ENCODE measurements at places on chromosomes 2 and 18. TPM values are rescaled to one million over a fixed set of nuclear protein-coding genes. Genes with fewer than 3 reads are reported as not detected.

Gene HS1BP3
- 28.5 TPM for total RNA-seq

Gene DNAJC5G
- not detected for total RNA-seq

DNA sequence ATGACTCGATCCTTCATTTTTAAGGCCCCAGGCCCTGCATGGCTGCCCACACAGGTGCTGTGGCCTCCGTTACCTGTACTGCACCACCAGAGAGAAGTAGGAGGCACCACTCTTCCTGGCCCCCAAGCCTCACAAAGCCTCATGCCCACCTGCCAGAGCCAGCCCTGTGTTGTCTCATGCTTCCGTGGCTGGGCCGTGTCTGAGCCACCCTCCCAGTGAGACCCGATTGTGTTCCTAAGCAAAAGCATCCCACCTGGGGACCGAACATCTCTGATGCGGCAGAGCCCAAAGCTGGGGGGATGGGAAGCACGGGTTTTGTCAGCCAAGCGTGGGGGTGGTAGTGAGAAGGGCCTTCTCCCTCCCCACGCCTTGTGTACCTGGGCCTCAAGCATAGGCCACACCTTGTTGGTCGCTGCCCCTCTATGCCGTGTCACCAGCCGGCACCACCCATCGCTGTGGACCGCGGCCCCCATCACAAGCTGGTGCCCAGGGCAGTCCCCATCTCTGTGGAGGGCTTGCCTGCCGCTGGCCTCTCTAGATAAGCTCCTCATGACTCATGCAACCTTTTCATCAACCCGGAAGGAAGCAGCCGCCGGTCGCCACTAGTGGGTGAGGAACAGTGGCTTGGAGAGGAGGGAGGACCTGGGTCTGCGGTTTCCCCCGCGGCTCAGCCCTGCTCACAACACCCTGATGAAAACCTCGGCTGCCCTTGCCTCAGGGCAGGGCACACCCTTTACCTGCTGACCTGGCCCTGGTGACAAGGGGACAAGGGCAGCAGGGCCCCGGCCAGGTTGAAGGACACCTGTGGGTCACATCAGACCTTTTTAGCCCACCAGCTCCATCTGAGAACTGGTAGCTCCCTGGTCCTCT is 2.7 kb upstream of the RNPEPL1 start:
- DNase-seq, result peak; percentile 93

DNA sequence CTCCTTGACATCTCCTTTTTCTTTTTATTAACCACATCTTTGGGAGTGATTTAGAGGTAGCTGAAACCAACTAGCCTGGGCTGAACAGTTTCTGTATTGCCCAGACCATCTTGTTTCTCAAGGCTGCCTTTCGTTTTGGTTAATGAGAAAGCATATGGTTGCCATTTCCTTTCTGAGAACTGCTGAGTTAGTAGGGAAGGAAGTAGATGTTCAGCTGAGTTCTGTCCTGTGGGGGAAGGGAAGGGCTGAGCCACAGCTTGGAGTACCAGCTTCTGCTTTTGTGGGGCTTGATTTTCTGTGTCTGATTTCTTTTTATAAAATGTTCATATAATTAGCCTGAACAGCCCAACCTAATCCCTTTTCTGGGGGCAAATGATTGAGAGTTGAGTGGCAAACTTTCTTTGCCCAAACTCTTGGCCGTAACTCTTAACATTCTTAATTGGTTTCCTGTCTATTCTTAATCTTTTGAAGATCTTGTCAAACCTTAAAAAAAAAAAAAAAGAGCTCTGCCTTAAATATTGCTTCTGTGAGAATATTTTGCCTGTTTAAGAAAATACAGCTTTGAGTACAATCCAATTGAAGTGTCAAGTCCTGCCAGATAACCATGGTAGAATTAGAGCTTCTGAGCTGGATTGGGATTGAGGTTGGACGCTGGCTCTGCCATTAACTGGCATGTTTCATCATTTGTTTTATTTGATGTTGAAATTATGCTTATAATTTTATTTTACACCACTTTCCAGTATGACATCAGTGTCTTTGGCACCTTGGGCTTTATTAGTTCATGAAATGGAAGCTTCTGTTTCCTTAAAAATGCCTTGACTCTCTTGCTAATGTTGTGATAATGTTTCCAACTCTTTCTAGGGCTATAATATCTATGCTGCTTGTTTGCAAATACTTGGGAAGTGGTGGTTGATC is 1.9 kb upstream of the NABP1 start:
- DNase-seq, result no peak

GRCh38 chr2:22274661-22275060 is 1110.3 kb upstream of the KLHL29 start:
- DNase-seq, result no peak

DNA sequence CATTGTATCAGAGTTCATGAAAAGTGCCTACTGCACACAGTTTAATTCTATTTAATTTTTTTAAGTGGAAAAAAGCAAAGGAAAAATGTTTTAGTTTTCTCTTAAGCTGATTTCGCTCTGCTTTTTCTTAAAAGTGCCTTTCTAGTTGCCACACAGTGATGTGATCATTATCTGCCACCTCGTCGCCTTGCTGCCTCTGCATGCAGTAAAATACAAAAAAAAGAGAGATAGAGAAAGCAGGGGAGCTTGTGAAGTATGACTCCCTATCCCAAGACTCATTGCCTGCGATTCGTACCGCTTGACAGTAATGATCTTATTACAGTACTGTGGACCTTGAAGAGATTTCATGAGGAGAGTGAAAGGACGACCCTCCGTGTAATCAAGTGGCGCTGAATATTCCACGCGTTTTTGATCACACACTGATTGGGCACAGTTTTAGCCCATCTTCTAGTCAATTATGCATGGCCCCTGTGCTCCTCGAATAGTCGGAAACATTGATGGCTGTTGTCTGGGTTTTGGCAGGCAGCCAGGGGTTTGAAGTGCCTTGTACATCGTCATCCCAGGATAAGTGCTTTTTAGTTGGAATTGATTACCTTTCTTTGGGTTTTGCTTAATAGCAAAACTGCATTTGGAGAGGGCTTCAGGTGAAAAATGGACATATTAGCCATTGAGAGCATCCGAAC is 188.3 kb downstream of the GBX2 start:
- DNase-seq, result no peak

Gene SPTBN1
- 687 TPM for total RNA-seq

GRCh38 chr2:54258166-54258565 is 2.1 kb upstream of the TSPYL6 start:
- DNase-seq, result no peak

Gene SKOR2
- not detected for total RNA-seq

GRCh38 chr2:182379241-182379640 is 47.6 kb downstream of the PDE1A start:
- DNase-seq, result no peak

DNA sequence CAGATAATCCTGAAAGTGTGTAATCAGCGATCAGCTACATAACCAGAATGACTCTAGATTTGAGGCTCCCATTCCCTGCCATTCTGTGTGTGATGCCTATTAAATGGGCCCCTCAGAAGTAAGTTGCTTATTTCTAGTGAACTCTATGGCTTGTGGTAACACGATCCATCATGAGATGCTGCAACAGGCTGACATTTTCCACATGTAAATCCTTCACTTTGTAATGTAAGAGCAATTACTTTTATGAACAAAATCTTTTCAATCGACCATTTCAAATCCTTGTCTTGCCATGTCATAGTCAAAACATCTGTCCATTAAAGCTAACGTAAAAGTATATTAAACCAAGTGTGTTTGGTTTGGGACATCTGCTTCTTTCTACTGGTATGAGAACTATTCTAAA is 175.9 kb upstream of the ETAA1 start:
- no peak for DNase-seq

- peak; percentile 66 for DNase-seq
Observed at GRCh38 chr2:69026026-69026425, 13.0 kb downstream of the ANTXR1 start.

DNA sequence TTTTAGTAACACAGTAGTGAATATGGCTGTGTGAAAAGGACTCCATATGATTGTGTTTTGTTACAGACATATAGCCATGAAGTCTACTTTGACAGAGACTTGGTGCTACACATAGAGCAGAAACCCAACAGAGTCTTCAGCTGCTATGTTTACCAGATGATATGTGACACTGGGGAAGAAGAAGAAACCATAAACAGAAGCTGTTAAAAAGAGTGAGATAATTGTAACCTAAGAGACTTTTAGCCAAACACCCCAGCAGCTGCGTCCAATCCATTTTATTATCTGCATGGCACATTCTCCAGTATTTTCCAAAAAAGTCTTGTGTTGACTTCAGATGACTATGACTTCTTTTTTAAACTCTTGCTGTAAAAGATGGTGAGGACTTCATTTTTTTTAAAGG is 41.4 kb upstream of the CYBRD1 start:
- no peak for DNase-seq

Gene MC5R
- total RNA-seq, result not detected

DNA sequence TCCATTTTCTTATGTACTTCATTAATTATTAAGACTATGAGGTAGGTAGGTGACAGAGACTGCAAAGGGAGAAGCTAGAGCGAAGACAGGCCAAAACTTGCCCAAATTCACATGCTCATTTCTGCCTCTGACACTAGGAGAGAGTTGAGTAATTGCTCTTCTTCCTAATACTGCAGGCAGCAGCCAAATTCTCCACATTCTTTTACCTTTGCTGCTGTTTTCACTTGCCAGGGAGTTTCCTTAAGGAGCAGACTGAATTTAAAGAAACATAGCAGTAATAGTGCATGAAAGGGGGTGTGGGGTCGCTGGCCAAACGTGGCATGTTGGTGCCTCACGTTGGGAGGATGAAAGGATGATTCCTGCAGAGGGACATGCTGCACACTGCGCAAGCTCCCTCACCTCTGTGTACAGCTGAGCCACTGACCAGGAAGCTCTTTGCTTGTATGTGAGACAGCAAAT is 12.3 kb downstream of the CRIM1 start:
- peak; percentile 9 for DNase-seq

DNA sequence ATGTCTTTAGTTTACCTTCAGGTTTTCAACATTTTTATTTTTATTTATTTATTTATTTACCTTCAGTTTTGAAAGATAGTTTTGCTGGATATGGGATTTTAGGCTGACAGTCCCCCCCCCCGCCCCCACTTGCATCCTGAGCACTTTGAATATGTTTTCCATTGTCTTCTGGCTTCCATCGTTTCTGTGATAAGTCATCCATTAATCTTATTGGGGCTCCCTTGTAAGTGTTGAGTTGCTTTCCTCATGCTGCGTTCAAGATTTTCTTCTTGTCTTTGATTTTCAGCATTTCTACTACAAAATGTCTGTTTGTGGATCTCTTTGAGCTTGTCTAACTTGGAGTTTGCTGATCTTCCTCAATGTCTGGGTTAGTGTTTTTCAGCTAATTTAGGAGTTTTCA is 19.4 kb upstream of the LDLRAD4 start:
- DNase-seq, result no peak

- DNase-seq, result no peak
Observed at GRCh38 chr2:159609811-159610549, 6.4 kb downstream of the BAZ2B start.

Gene GAREM2
- total RNA-seq, result 2.8 TPM

DNA sequence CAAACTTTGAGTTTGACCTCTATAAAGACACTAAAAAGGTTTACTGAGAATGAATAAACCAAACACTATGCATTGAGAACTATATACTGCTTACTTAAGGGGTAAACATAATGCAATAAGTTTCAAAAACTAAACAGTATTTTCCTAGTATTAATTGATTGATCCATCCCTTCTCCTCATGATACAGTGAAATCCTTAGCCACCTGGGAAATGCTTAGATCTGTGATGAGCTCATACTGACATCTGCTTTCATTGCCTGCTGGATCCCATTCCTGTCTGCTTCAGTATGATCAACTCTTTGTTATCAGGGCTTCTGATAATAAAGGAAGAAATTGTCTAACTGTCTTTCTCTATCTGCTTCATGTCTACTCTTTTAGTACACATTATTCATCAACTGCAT is 74.9 kb upstream of the UBE2E3 start:
- DNase-seq, result no peak

Gene PRPF40A
- total RNA-seq, result 118 TPM

Gene TMEM182
- 12.1 TPM for total RNA-seq

GRCh38 chr2:121902171-121902591 is 146.7 kb downstream of the TSN start:
- no peak for DNase-seq

DNA sequence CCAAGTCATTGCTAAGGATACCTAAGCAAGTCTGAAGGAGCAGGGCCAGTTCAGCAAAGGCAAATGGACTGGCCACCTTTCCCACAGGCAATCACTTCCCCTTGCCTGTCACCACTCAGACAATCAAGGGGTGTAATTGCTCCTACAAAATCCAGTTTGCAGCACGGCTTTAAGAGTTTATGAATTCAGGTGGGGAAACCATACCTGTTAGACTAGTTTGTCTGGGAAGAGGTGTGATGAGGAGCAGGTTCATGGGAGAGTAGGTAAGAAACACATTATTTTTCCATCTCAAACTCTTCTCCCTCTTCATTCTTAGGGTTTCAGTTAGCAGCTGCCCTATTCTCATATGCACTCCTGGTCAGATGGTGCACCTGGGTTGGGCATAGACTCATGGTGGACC is 102.5 kb downstream of the EVA1A start:
- DNase-seq, result no peak

DNA sequence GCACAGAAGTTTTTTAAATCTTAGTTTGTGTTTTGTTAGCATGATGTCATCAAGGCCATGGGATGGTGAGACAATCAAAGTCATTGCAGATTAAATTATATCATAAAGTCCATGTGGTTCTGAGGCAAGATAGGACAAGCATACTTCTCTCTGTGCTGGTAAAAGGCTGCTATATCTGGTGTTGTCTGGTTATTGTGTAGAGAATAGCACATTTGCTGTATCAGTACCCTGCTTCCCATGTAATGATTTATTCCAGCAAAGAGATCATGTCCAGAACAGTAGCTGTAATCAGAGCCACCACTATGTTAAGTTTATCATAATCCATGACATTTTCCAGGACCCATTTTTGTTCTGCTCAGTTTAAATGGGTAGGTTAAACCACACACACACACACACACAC is 123.0 kb downstream of the TTC27 start:
- no peak for DNase-seq

DNA sequence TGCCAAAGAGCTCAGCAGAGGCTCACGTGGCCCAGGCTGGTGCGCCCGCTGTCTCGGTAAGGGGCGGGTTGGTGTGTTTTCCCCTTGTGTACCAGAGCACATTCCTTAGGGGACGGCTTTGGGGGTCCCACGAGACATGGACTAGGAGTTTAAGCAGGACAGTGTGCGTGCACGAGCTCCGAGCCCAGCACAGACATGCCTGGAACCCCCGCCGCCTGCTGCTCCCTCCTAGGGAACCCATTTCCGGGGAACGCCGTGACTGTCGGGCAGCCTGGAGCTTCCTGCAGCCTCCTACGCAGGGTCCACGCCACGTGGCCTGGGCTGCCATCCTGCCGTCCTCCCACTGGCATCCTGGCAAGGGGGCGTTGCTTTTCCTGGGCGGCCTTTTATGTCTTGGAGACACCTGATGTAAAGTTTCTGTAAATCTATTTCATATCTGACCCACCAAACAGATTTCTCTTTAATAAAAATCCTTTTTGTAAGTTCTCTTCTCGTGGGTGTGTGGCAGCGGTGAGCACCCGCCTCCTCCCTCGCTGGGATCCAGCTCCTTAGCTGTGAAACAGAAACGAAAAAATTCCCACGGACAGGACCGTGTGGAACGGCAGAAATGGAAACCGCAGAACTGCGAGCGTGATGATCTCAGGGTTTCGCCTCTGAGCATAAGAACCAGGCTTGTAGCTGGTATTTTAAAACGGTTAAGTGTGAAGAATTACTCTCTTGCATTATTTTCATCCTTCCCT is 43.5 kb upstream of the KCNG2 start:
- DNase-seq, result no peak
